ENCODE measurements at places on chromosomes 7 and 10.

GRCh38 chr7:130292682-130293257 is at the start of gene CPA4:
Gene CPA4 (plus strand): TSS chr7:130293161. CDS start chr7:130293181, 20 bp downstream.
- peak; percentile 97 for DNase-seq

GRCh38 chr10:23322082-23322481 is 22.5 kb downstream of the C10orf67 start:
- DNase-seq: no peak

DNA sequence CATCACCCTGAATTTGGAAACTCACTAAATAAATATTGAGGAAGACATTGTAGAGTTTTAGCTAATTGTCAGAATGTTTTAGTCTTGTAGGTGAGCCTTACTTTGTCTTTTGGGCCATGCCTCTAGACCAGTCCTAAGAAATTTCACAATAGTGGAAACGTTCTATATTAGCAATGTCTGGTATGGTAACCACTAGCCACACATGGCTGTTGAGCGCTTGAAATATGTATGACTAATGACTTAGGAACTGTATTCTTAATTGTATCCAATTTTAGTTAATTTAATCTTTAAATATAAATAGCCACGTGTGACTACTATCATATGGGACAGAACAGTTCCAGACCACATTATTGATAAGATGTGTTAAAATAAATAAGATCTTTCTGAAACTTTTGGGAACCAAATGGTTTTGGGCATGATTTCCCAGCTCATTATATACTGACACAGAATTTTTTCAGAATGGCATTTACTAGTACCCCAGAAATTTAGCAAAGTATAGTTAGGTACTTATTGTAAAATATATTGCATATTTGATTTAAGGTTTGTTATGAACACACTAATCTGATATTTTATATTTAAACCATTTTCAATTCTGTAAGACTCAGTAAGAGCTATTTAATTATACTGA is 95.0 kb downstream of the VPS50 start:
- peak; percentile 67 for DNase-seq

GRCh38 chr10:44908066-44908749 is 2.9 kb upstream of the TMEM72 start:
- peak; percentile 5 for DNase-seq

GRCh38 chr7:116986611-116987565 is 33.6 kb downstream of the ST7 start:
- no peak for DNase-seq

DNA sequence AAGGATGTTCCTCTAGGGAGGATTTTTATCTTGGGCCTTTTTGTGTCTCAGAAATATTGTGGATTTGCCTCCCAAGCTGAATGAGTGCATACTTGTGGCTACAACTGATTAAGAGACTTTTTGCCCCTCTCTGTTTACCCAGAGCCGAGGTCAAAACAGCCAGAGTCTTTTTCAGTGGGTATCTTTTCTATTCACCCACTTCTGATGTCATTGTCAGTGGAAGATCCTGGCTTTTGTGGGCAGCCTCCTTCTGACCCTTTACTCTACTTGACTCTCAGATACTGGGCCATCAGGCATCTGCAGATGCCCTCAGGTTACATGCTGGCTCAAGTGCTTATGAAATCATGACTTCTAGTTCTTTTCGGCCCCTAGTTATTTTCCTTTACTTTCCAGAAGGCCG is 19.6 kb upstream of the PIP4K2A start:
- no peak for DNase-seq

All from AG09309 (cell line).